ENCODE measurements at places on chromosomes 12 and 14.

DNA sequence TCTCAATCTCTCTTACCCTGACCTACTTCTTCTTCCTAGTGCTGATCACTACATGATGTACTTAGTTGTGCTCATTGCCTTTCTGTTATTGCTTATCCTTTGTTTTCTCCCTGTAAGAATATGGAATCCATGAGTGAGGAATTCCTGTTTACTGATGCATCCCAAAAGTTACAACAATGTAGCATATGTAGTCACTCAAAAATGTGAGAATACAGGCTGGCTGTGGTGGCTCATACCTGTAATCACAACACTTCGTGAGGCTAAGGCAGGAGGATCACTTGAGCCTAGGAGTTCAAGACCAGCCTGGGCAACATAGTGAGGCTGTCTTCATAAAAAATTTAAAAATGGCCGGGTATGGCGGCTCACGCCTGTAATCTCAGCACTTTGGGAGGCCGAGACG is 8.0 kb upstream of the WDR20 start:
- DNase-seq: no peak

- DNase-seq: no peak
Observed at GRCh38 chr12:115267464-115267863, 583.5 kb upstream of the TBX3 start.

- DNase-seq: no peak
Observed at GRCh38 chr12:27186022-27186839, 57.9 kb upstream of the STK38L start.

DNA sequence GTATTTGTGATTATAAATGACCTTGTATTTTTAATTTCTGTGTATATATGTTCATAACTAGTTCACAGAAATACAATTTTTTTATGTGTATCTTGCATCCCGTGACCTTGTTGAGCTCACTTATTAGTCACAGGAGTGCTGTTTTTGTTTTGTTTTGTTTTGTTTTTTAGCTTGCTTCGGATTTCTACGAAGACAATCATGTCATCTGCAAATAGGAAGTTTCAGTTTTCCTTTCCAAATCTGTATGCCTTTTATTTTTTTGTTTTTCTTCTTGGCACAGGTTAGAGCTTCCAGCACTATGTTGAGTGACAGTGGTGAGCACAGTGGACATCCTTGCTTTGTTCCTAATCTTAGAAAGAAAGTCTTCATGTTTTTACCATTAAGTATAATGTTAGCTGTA is 229.2 kb upstream of the GARIN6 start:
- DNase-seq: no peak

DNA sequence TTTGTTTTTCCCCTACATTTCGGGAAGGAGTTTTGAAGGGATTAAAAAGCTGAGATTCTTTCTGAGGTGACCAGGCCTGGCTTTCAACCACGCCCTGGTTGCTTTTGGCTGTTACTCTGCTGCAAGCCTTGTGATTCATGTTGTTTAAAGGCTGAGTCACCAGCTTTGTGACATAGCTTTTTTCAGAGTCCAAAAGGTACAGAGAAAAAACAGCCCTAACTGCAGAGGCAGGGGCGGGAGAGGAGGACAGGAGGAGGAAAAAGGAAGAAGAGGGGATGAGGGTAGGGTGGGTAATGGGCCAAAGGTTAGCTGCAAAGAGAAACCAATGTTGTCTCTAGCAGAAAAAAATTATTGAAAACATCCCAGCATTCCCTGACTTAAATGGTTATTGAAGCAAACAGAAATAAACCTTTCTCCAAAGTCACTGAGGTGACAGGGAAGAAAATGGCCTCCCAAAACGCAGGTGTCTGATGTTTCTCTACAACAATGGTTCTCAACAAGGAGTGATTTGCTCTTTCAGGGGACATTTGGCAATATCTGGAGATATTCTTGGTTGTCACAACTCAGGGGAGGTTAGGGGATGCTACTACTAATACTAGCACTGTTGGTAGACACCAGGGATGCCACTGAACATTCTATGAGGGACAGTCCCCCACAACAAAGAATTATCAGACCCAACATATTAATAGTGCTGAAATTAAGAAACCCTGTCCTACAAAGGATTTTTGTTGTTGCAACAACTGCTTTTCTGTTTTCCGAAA is 2.1 kb upstream of the UBC start:
- no peak for DNase-seq

- DNase-seq: no peak
Observed at GRCh38 chr12:106369624-106370346, 12.2 kb downstream of the POLR3B start.

GRCh38 chr12:96152164-96152563 is 42.0 kb upstream of the ELK3 start:
- DNase-seq: no peak

DNA sequence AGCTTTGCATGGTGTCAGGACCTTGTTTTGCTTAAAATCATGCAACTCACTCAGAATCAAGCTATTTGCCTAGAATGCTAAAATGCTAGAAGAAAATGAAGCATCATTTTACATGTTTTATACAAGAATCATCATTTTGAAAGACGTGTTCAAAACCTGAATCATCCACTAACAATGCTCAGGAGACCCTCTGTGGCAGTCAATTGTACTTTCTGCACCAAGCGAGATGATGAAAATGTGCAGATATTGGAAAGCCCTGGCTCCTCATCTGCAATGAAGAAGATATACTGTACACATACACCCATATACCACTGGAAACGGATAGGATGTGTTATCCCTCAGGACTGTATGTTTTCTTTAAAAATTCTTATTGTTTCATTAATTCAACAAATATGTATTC is 92.7 kb downstream of the DYRK2 start:
- DNase-seq: no peak

DNA sequence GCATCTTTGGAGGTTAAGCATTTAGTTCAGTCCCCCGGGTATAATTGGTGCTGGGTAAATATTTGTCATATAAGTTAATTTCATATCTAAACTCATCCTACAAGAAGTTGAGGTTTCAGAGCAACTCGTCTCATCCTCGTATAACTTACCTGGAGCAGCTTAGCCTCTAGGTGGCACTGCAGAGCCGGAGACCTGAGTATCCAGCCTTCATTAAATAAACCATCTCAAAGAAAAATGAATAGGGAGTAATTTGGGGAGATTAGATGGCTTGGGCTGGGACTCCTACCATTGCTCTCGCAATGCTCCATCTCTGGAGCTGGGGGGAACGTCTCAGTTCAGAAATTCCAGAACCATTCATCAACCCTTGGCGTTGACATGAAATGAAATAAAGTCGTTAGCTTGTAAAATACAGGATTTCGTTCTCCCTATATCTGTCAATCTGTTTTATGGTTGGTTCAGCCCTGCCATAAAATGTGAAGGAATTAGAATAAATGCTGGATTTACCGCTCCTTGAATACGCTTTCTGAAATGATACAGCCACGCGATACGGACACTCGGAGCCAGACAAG is 122.9 kb upstream of the TMEM132D start:
- no peak for DNase-seq

GRCh38 chr12:59595565-59595882 is 305 bp upstream of the SLC16A7 start:
- DNase-seq: no peak
